Activated naive CD4-positive, alpha-beta T cell (primary cell): ENCODE measurements at places on chromosomes 4 and X.
A peak's percentile ranks its signal among the peaks of the same experiment; 100 is the strongest.

DNA sequence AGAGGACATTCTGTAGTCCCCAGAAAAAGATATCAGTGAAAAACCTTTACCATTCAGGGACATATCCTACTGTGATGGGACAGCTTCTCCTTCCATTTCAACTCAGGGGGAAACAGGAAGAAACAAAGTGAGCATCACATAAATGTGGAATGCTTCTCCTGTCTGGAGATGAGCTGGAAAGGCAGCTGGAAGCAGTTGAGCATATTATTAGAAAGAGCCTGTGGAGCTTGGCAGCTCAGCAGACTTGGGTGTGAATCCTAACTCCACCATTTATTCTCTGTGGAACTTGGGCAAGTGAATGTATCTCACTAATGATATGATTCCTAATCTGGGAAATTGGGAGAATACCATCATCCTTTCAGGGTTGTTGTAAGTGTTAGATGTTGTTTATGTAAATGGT is 232.1 kb upstream of the F9 start:
- DNase-seq: no peak

- peak; percentile 61 for DNase-seq
These were observed 717 bp downstream of the PPP3CA start for GRCh38 chr4:101346351-101347266.

DNA sequence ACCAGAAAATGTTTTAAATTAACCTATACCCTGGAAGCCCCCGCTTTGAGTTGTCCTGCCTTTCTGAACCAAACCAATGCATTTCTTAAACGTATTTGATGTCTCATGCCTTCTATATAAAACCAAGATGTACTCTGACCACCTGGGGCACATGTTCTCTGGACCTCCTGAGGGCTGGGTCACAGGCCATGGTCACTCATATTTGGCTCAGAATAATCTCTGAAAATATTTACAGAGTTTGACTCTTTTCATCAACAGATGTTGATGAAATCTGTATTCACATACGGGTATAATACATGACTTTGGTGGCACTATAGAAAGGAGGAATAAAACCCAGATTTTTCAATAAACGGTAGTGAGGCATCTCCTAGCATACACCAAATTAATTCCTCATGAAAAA is 55.7 kb downstream of the STAP1 start:
- no peak for DNase-seq

- no peak for DNase-seq
These were observed 140.9 kb upstream of the JADE1 start for GRCh38 chr4:128668566-128668965.

DNA sequence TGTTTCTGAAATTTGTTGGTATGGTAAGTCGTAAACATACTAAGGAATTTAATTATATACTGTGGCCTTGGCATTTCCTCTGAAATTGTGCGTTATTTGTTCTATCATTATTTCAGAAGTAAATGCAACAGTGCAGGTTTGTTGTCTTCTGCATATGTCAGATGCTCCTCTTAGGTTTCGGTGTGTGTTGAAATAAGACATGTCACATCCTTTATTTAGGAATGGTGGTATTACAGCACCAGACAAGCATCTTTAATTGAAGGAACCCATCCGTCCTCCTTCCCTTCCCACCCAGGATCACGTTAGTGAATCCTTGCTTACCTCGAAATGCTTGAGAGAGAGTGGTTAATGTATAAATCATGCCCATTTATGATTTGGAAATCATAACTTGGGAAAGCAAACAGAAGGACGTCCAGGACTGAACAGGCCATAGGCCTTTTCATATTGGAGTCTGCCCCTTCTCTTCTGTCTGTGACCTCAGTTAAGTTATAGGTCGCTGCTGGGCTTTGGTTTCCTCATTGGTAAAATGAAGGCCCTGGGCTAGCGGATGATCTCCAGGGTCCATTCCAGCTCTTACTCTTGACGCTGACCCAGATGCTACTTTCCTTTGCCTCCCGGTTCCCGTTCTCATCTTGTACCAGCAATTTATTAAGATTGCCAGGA is 134.1 kb downstream of the KLHL8 start:
- DNase-seq: no peak

DNA sequence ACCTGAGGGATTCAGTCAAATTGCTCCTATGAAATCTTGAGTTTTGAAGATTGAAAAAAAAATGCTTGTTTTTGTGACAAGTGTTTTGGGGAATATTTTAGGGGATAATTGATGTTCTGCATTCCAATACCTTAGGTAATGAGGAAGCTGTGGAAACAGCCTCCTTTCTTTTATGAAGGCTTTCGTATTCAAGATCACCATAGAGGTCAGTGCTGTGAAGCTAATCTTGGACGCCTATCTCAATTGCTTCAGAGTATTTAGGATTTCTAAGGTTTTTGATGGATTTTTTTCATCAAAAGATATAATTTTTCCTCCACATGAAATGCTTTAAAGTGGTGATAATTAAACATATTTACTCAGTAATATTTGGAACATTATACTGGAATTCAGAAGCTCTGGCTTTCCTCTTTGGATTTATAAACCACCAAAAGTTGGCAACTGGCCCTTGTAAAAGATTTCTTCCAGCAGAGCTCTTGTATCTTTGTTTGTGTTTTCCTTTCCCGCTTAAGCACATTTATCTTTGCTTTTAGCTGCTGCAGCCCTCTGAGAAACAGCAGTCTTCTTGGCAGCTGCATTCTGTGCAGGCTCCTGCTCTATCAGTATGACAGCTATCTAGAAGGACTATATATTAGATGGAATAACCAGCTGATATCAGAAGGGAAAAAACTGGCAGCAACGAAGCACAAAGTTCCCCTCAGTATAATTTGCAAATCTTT is 63.7 kb downstream of the HMGB2 start:
- DNase-seq: no peak

DNA sequence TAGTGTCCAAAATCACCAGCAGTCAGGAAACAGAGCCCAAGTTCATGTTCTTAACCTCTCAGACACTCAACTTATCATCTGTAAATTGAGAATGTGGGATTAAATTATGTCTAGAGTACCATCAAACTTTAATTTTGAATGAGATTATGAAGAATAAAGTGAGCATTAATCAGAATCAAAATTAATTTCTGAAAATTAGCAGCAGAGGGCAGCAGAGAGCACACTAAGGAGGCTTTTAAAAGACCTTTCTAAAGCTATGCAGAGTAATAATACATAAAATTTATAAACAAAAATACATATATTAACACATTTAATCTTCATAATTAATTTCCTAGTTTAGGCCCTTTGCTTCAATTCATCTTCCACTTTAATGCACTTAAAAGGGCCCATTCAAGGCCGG is 7.1 kb downstream of the TASL start:
- DNase-seq: no peak

DNA sequence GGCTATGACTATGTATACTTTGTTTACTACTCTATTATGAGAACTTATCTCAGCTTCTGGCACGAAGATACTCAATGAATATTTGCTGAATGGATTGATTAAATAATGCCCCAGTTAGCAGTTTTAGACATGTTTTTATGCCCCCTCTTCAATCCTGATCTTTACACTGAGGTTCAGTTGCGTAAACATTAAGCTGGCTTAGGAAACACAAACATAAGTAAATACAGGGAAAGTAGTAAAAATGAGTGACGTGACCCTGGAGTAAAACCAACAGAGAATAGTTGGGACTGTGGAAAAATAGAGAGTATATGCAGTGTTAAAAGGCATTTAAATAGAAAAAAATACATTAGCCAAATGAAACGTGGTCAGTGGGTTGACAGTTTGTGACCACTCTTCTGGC is 387.0 kb upstream of the ACTRT1 start:
- DNase-seq: no peak

DNA sequence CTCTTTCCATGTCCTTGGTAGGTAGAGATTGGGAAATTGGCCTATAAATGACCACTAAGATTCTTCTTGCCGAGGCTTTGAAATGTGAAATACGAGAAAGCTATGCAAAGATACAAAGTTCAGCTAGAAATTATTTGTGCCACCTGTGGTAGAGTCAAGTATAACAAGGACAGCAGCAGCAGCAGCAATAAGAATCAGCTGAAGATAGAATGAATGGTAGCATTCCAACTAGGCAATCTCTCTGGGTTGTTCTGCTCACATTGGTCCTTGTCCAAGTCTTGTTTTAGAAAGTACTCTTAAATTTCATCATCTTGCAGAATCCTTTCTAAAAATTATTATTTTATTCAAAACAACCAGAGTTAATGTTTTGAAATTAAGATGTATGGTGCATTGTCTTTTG is 67.8 kb upstream of the PCDH10 start:
- no peak for DNase-seq

DNA sequence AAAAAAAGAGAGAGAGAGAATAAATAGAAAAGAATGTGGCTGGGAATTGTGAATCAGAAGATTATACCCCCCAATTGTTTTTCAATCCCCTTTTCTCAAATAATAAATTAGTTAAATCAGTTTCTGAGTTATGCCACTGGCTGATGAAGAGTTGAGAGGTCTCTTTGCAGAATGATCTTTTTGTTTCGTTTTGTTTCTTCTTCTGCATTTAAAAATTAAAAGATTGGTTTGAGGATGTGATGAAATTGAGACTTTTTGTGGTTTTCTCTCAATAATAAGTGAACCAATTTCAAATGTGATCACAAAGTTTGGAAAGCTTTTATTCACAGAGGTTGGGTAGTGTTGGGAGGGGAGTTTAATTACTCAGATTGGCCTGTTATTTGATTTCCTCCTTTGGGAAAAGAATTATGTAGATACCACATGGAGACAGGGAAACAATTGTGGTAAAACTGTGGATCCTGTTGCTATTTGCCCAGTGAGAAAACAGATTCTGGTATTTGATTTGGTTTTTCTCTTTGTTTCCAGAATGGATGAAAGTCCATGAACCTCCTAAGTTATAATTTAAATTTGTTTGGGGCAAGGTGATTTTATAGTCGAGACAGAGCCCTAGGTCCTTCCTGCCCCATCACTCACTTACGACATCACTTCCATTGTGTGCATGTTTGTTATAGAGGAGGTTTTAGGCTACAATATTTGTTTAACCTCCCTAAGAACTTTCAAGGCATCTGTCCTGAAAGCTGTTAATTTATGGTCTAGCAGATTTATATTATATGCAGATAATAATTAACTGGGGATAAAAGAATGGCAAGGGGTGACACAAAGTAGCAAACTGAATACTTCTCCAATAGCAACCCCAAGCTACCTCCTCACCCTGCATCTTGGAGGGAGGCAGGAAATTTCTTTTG is 92.0 kb upstream of the BMPR1B start:
- no peak for DNase-seq

- no peak for DNase-seq
These were observed 9.2 kb downstream of the PALLD start for GRCh38 chr4:168506014-168506413.

DNA sequence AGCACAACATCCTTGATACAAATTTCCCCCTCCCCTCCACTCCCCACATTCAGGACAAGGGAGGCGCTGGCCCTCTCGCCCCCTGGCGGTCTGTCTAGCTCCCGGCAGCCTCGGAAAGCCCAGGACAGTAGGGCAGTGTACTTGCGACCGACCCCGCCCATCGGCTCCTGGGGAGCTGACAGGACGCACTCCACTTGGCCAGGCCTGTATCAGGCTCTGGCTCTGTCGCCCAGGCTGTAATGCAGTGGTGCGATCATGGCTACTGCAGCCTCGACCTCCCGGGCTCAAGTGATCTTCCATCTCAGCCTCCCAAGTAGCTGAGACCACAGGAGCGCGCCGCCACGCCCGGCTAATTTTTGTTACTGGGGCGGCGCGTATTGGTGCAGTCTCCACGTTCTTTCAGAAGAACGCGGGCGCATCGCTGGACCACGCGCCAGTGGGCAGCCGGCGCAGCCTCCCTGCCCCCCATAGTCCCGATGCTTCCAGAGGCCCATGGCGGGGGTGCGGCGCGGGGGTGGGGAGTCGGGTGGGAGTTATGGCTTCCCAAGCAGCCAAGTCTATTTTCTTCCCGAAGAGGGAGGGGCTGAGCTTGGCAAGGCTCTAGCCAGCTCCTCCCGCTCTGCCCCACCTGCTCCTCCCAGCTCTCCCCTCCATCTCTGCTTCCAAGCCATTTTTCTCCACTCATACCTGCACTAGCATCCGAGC is 7.8 kb upstream of the AKAP14 start:
- peak; percentile 22 for DNase-seq

GRCh38 chrX:46791927-46792809 is 33.2 kb upstream of the SLC9A7 start:
- DNase-seq: no peak

- no peak for DNase-seq
These were observed 63.1 kb downstream of the USP38 start for GRCh38 chr4:143247866-143248265.

GRCh38 chr4:155107059-155107458 is 101.4 kb upstream of the NPY2R start:
- no peak for DNase-seq

- no peak for DNase-seq
These were observed 4.0 kb upstream of the SH2D1A start for GRCh38 chrX:124342174-124342867.

DNA sequence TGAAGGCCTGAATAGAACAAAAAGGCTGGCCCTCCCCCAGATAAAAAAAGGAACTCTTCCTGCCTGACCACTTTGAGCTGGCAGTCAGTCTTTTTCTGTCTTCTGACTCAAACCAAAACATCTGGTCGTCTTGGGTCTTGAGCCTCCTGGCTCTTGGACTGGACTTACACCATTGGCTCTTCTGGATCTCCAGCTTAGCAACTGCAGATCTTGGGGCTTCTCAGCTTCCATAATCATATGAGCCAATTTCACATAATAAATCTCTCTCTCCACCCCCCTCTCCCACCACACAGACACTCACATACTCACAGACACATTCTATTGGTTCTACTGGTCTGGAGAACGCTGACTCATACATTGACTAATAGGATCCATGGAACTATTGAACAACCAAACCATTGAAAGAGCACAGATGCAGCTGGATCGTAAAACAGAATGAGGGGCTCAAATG is 15.6 kb upstream of the CWH43 start:
- no peak for DNase-seq

DNA sequence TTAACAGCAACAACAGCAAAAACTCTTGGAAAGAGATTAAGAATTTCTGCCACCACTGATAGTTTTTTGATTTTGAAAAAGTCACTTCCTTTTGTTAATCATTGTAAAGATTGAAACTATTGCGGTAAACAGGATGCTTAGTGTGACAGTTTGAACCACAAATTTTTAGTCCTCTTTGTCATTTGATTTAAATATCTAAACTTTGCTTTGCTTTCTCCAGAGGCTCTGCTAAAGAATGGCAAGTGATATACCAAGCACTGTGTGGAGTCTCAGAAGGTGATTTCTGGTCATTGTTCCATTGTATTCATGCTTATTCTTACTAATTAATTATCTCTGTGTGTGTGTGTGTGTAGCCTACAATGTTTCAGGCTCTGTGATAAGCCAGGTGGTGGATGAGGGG is 155.6 kb downstream of the BMPR1B start:
- no peak for DNase-seq

- no peak for DNase-seq
These were observed 97.0 kb downstream of the AGTR2 start for GRCh38 chrX:116267511-116268040.
